Astrocyte of the hippocampus (primary cell): ENCODE measurements at places on chromosomes 2 and 18.
A peak's percentile ranks its signal among the peaks of the same experiment; 100 is the strongest.

DNA sequence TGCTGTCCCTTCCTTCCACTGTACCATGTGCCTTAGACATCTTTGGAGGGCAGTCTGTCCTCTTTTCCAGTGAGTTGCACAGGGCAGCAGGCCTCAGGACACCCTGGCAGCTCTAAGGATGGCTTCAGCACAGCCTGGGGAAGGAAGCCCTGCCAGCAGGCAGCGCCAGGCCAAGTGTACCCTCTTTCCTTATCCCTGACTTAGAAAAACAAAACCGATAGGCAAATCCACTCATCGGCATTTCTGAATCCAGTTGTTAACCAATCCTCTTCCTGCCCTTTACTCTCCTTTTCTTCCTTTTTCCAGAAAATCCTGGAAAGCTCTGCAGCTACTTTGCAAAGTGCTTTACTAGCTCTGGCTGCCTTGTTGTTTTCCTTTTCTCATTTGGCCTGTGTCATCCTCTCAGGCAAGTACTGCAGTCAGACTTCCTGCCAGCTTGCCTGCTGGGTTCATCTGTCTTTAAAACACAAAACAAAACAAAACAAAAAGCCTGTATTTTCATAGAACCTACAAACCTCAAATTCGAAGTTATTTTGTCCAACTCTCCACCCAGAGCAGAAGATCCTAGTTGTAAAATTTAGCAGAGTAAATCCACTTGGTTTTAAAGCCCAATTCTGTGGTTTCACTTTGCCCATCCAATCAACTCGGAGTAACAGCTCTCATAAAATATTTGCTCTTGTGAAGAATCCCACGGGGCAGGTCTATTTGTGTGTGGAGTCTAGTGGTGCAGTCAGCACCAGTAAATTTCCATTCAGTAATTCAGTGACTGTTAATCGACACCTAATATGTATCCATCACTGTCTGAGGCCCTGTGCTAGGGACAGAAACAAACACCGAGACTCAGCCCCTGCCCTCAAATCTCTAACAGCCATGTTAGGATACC, 45.2 kb downstream of the PCBP1 start:
- DNase-seq: peak; percentile 52

DNA sequence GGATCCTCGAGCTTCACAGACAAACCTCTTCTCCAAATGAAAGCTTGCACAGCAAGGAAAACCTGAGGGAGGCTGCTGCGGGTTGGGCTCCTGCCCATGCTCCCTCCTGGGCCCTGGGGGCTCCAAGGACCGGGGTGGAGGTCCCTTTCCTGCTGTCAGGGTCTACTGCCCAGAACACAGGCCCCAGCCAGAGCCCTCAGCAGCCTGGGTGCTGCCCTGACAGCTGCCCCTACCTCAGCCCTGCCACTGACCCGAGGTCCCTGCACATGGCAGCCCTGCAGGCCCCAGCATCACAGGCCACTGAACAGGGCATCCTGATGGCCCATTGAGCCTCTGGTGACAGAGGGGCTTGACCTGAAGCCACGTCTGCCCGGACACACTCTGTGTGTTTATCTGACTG, 41.0 kb downstream of the CROCC2 start:
- no peak for DNase-seq

GRCh38 chr2:162465430-162465829, 121.5 kb downstream of the GCA start:
- DNase-seq: no peak

- DNase-seq: no peak
Observed at GRCh38 chr2:792687-793086, 115.5 kb upstream of the TMEM18 start.

DNA sequence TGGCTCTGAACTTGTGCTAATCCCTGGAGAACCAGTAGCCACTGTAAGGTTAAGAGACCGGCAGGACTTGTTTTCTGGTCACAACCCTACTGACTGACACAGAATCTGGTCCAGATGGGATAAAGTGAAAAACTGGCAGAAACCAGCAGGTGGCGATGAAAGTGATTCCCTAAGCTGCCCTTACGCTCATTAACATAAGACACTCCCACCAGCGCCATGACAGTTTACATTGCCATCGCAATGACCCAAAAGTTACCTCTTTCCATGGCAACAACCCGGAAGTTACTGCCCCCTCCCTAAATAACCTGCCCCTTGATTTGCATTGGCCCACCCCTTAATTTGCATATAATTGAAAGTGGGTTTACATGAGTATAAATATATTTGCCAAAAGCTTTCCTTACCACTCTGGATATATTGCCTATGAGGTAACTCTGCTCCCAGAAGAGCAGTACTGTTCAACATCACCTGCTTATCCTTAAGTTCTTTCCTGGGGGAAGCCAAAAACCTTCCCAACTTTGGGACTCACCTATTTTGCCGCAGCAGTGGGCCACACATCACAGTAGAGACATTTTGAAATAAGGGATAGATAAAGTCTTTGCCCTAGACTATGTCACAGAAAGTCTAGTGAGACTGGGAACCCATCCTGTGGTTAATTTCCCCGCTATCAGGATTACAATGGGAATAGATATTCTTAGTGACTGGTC, 35.8 kb upstream of the AFF3 start:
- DNase-seq: peak; percentile 43

GRCh38 chr2:210190345-210190744, 19.1 kb upstream of the KANSL1L start:
- DNase-seq: no peak

GRCh38 chr18:55999641-56000040, 411.6 kb upstream of the TCF4 start:
- peak; percentile 11 for DNase-seq

DNA sequence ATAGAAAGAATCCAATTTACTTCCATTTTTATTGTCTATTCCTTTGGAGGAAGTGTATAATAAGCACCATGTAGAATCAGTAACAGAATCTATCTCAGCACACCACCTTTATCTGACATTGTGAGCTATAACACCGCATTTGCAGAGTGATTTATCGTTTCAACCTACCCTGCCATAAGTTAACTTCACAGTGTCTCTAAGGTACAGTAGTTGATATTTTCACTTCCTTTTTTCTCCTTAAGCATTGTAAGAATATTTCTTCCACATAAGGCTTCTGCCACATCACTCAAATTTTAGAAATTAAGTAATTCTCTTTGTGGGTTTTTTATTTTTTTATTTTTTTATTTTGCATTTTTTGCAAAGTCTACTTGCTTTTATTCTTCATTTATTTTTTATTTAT, 107.1 kb downstream of the TMX3 start:
- no peak for DNase-seq

- DNase-seq: no peak
Observed at GRCh38 chr2:221563270-221563985, 8.7 kb downstream of the EPHA4 start.

DNA sequence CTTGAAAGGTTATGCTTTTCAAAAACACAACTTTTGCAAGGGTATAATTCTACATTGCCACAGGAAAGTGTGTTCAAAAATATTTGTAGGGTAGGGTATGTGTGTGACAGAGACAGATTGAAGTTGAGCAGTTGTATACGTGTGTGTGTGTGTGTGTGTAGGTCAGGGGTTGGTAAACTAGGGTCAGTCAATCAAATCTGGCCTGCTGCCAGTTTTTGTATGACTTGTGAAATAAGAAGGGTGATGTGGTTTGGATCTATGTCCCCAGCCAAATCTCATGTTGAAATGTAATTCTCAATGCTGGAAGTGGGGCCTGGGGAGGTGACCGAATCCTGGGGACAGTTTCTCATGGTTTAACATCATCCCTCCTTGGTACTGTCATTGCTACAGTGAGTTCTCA, 148.2 kb downstream of the CERS6 start:
- no peak for DNase-seq

DNA sequence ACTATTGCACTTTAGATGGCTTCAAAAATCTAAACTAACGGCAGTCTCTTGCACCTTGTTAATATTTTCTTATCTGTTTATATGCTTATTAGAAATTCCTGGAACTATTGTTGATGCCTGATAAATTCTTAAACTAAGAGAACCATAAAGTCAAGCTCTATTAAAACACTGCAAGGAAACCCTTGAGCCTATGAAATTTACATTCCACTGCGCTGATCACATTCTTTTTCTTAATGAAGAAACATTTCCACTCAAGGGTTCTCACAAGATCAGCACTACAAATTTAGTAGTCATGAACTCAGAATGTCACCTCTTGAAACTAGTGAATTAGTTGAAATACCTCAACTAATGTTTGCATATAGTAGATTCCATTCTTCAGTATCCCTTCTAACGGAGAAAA, 331.8 kb upstream of the SLC8A1 start:
- no peak for DNase-seq

GRCh38 chr2:215750763-215751162, 262.6 kb downstream of the MREG start:
- peak; percentile 40 for DNase-seq

DNA sequence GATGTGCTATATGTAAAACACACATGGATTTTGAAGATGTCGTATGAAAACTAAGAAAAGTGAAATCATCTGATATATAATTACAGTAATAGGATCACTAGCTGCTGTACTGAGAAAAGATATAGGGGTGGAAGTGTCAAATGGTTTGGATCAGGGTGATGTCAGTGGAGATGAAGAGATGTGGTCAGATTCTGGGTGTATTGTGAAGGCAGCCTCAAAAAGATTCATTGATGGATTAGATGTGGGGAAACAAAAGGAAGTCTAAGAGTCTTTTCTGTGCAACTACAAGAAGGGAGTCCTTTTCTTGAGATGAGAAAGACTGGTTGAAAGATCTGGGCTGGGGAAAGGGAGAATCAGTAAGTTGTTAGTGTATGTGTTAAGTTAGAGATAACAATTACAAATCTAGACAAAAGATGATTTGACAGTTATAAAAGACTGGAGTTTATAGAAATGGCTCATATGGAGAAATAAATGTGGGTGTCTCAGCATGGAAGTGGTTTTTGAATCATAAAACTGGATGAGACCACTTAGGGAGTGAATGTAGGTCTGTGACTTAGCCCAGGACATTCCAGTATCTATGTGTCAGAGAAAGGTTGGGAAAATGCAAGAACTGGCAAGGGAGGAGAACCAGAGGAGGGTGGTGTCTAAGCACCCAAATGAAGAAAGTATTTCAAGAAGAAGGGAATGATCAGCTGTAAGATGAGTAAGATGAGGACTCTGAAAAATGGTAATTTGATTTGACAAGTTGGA, 347.4 kb downstream of the PARD3B start:
- DNase-seq: peak; percentile 37

DNA sequence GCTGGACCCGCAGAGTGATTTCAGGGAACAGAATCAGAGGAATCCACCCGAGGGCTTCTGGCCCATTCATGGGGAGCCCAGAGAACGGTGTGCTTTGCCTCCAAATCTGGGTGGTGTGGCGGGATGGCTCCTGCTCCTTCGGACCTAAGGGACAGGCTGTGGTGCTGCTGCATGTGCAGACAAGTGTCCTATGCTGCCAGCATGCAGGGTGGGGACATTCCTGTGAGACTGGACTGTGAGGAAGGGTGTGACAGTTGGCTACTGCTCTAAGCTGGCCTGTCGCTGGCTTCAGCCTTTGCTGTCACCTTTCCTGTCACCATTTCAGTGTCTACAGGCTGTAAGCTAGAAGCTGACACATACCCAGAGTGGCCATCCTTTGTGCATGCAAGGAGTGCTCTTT, 2.9 kb upstream of the SLC4A3 start:
- no peak for DNase-seq

DNA sequence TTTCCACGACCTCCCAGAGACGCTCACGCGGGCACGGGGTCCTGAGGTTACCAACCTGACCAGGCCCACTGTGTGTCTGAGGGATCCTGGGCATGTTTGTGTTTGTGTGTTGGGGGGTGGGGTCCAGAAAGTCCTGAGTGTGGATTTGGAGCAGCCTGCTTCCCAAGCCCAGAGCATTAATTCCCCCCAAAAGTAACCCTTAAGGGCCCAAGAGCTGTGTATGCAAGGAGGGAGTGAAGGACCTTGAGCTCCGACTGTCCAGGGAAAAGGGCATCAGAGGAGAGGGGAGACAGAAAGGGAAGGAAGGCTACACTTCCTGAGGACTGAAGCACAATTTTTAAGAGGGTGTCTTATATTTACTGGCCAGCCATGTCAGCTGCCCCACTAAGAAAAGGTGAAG, 5.2 kb upstream of the SIX3 start:
- no peak for DNase-seq

DNA sequence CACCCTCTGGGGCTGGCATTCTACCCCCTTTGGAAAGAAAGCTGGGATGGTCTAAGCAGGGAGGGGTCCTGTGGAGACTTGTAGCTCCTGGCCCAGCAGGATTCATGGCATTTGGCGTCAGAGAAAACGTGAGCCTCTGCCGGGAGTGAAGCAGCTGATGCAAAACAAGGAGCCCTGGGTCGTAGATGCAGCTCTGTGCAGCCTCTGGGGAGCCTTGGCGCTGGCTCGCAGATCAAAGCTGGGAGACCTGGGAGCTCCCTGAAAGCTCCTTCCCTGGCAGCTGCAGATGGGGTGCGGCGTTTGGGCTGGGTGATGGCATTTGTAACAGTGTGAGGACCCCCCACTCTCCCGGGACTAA, 148.3 kb downstream of the KLHL29 start:
- no peak for DNase-seq

GRCh38 chr18:47593744-47594472, 336.6 kb downstream of the SMAD2 start:
- DNase-seq: peak; percentile 20

DNA sequence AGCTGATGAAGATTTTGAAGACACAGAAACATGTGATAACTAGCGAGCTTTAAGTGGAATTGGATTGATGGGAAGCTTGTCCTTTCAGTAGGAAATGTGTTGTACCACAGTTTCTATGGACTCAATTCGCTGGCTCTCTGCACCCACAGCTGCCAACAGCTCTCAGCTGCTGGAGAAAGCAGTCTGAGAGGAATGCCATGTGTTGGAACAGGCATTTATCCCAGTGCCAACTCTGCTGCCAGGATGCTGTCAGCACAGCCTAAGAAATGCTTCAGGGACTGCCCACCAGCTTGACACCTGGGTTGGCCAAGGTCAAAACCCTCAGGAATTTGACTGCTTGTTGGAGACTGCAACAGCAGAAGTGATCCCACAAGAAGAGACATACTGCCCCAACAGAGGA, 193.0 kb upstream of the THSD7B start:
- DNase-seq: no peak

DNA sequence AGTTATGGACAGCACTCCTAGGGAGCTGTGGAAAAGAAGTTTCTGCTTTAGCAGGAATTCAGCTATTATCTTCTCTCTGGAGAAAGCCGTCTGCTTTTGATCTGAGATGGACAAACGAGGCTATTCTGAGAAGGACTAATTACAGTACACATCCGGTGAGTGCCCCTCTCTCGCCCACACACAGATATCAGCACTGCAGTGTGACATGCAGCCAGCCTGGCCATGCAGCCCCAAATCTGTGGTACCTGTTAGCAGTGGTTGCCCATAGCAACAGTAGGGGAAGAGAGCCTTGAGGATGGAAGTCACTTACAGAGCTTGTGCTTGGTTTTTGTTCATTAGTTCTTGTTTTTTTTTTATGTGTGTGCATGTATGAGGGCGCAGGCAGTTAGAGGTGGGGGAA, 73.9 kb upstream of the TRIB2 start:
- no peak for DNase-seq

GRCh38 chr2:226865710-226866109, 29.9 kb downstream of the RHBDD1 start:
- DNase-seq: no peak

- DNase-seq: no peak
Observed at GRCh38 chr2:37997629-37998028, 72.5 kb downstream of the RMDN2 start.
